ENCODE measurements at places on chromosomes 4 and X.

DNA sequence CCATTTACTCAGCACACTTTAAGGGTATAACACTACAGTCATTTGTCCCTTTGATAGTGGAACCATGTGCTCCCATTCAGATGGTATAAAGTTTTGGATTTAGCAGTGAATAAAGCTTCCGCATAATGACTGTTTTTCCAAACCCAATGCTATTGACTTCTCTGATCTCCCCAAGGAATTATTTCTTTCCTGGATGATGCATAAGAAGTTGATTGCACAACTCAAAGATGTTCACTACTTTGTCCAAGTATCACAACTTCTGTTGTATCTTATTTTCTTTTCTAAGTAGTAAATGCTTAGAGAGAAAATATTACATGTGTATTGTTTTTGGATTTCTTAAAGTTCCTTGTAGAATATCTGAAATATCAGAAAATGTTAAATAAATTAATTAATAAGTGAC, 300.2 kb downstream of the GPM6A start:
- no peaks in the 10 kb centered on the region for H3K4me1 ChIP-seq
- no peak for DNase-seq
- H3K36me3 ChIP-seq: no peaks in the 10 kb centered on the region
- H3K4me3 ChIP-seq: no peak overlapping the region

- H3K27ac ChIP-seq: no peak overlapping the region
- no peaks in the 10 kb centered on the region for H3K36me3 ChIP-seq
- H3K4me3 ChIP-seq: no peak overlapping the region
- no peaks in the 10 kb centered on the region for H3K4me1 ChIP-seq
- peaks cover 16% of the 10 kb centered on the region for H3K27me3 ChIP-seq
- DNase-seq: no peak
Measured at GRCh38 chr4:152962150-152962549, 26.0 kb downstream of the FHDC1 start.

- H3K4me1 ChIP-seq: peaks cover 49% of the 10 kb centered on the region
- H3K4me3 ChIP-seq: peak overlapping the region; percentile 33
- H3K36me3 ChIP-seq: peaks cover 24% of the 10 kb centered on the region
- peak; percentile 76 for DNase-seq
Measured at GRCh38 chrX:107710617-107711391, 64.8 kb downstream of the TSC22D3 start.

- DNase-seq: no peak
- H3K4me3 ChIP-seq: no peak overlapping the region
- no peaks in the 10 kb centered on the region for H3K36me3 ChIP-seq
- H3K27me3 ChIP-seq: no peaks in the 10 kb centered on the region
- H3K4me1 ChIP-seq: no peaks in the 10 kb centered on the region
- no peak overlapping the region for H3K27ac ChIP-seq
Measured at GRCh38 chrX:8306291-8306925, 135.3 kb upstream of the VCX2 start.
